Progenitor cell of endocrine pancreas (in vitro differentiated cells): ENCODE measurements at places on chromosomes 6 and 20. TPM values are rescaled to one million over a fixed set of nuclear protein-coding genes. Genes with fewer than 3 reads are reported as not detected.

GRCh38 chr6:30703821-30704220 is 13.0 kb upstream of the NRM start:
- DNase-seq, result no peak

DNA sequence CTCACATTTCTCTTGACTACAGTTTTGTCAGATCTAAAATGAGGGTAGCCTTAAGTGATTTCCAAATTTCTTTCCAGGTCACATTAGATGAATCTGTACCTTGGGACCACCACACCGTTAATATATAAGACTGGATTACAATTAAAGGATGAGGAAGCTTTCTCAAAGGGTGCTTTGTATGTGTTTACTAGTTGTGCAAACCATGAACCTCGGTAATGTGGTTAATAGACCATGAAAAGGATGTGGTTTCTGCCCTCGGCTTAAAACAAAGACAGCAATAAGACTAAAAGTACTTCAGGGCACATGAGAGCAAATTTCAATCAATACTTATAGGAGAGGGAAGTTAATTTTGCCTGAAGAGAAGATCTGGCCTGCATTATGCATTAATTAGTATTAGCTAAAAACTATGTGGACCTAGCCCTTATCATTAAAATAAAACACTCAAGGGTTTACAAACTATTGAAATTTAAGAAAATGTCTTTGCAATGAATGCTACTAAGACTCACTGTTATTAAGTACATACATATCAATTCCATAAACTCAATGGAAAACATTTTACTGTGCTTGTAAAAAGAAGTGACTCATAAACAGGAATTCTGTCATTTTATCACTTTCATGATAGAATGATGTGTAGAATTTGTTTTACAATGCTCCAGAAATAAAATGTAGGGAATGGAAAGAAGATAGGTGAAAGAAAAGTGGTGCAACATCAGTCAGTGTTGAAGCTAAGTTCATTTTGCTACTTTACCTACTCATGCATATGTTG is 936 bp upstream of the TMX4 start:
- no peak for DNase-seq

GRCh38 chr20:4150070-4150441 is 134.7 kb upstream of the RNF24 start:
- DNase-seq, result no peak

PLN gene
- total RNA-seq, result 0.55 and 0.62 TPM in 2 replicates

FOXC1 gene
- 0.46 and 1.1 TPM in 2 replicates for total RNA-seq

CST5 gene
- total RNA-seq, result not detected in 2 replicates

STMND1 gene
- total RNA-seq, result 0.13 and 0.22 TPM in 2 replicates
